ENCODE measurements at places on chromosomes 7 and 10.
A peak's percentile ranks its signal among the peaks of the same experiment; 100 is the strongest.

DNA sequence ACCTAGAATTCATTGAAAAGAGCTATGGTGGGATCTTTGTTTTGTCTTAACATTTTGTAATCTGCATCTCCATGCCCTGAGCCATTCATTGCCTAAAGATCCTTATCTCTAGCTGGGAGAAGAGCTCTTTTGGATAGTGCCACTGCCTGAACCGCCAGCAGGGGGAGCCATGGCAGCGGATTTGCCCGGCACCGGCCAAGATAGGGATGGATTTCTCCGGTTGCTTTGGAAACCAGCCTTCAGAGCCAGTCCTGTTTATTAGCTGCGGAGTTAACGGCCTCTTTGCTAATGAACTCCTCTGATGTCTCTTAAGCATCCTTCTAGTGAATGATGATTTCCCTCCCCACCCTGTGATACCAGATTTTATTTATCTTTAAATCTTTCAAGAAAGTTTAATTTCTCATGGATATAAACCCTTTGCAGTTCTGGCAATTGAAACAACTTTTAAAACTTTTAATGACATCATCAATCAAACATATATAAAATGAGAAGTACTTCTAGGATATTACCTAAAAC is 58.2 kb upstream of the LYZL2 start:
- peak; percentile 60 for DNase-seq

DNA sequence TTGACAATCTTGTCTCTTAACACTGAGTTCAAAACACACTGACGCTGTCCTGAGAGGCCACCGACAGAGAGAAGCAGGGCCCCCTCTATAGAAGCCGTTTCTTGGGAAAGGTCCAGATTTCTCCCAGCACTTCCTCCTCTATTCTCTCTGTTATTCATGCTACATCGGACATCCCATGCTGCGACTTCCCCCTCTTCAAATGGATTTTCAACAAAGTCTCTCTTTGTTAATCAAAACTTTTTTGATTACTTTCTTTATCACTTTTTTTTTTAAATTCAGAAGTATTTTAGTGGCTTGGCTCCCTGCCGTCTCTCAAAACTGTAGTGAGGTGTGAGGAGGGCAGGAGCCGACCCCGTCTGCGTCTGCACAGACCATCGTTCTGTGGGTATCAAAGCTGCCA is 298.9 kb upstream of the PITRM1 start:
- no peak for DNase-seq

DNA sequence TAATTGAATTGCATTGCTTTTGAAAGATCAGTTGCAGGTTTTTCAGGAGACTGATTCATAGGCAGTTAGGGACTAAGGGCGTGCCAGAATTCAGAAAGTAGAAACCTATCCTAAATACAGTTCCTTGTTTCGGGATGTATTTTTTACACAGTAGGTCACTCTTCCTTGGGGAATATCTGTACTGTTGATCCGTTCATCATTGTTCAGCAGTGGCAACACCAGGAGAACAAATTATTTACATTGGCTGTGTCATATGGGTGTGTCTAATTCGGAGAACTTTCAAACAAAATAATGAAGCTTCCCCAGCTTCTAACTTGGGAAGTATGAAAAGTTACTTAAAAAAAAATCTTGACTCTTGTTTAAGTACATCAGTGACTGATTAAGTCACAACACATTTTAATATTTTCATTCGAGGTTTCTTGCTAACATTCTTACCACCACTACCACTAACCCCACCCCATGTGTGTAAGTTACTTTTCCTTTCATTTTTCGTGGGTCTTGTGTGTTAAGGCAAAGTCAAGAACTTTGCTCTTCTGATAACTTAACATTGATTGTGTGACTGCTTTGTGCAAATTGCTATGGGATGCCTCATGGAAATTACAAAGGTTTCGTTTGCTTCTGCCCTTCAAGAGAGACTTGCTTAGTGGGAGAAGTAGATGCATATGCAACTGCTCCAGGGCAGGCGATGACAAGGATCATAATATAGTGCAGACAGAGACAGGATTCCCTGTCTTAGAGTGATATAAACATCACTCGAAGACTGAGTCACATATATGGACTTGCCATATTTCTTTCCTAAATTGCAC is 43.8 kb upstream of the RPA3 start:
- DNase-seq: peak; percentile 21

DNA sequence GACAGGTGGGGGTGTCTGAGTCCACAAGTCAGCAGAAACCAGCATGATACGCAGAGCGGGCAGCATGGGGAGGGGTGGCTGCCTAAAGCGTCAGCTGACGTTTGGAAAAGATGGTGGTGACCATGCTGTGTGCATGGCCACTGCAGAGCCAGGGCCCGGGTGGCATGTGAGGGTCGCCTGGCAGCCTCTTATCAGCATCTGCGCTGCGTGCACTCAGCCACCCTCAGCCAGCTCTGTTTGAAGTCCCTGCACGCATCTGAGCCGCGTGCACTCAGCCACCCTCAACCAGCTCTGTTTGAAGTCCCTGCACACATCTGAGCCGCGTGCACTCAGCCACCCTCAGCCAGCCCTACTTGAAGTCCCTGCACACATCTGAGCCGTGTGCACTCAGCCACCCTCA is 61.5 kb downstream of the WDR37 start:
- DNase-seq: no peak

- no peak for DNase-seq
Observed at GRCh38 chr10:86403183-86403797, 36.7 kb upstream of the GRID1 start.

DNA sequence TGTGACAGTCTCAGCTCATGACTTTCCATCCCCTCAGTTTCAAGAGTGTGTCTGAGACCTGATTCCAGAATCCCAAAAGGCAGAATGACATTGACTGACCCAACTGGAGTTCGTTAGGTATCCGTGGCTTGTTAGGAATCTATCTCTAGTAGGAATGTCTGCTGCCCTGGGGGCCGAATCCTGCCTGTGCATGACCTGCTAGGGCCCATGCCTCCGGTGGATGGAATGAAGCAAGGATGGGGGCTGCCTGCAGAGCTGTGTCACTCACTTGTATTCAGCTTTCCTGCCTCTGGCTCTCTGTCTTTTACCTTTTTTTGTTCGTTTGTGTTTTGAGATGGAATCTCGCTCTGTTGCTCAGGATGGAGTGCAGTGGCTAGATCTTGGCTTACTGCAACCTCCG is 129.5 kb downstream of the SDK1 start:
- no peak for DNase-seq

DNA sequence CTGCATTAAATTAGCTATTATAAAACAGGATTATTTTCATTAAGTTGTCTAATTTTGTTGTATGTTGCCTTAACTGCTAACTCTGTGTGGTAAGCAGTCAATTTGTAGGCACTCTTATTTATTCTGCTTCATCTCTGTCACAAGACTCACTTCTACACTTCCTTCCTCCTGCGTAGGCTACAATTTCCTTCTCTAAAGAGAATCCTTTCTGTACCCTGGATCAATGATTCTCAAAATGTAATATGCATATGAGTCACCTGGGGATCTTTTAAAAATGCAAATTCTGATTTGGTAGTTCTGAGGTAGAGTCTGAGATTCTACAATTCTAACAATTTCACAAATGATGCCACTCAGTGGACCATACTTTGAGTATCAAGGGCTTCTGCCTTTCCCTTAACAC is 4.4 kb upstream of the UBE2D1 start:
- no peak for DNase-seq

DNA sequence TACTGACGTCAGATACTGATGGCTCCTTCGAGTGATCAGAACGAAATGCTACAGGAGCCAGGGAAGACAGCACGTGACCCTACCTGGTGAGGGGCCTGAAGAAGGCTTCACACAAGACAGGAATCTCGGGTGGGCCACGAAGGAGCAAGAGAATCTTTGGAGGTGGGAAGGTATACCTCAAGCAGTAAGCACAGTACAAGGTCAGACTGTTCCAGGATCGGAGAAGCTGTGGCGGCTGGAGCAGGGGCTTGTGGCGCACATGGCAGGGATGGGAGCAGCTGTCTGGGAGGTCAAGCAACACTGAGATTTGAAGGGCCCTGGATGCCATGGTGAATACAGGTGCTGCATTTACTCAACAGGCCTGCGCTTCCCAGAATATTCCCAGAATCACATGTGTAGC is 45.4 kb downstream of the C10orf143 start:
- no peak for DNase-seq

GRCh38 chr7:70782796-70783195 is 349.1 kb upstream of the GALNT17 start:
- peak; percentile 48 for DNase-seq

DNA sequence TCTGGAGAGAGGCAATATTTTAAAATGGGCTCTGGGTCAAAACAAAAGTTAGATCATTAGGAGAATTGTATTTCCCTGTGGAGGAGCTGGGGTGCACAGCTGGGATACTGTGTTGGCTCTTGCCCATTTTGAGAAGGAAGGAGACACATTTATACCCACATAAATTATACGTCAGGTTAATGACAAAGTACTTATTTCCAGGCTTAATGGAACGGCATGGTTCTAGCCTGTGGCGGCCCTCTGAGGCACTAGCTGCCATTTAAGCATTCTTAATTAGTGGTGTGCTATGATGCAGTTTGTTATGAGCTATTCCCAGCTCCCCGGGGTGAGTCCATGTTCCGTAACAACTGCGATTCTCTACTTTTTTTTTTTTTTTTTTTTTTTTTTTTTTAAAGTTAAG is 193.5 kb downstream of the SEC23IP start:
- no peak for DNase-seq

DNA sequence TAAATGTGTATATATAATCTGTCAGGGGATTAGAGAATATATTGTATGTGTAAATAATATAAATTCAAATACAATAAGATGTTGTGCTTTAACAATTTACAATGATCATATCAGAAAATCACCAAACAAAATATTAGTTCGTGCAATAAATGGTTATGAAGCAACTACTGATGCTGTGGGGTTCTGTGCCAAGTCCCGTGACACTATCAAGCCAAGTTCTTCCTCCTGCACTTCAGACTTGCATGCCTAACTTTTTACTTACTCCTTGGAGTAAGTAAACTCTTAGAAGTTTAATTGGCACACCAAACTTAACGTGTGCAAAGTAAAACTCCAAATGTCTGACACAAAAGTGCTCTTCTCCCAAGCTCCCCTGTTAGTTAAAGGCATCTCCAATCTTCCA is 26.5 kb upstream of the TMEM254 start:
- DNase-seq: no peak

GRCh38 chr7:77504951-77505350 is 32.1 kb upstream of the PTPN12 start:
- peak; percentile 27 for DNase-seq

DNA sequence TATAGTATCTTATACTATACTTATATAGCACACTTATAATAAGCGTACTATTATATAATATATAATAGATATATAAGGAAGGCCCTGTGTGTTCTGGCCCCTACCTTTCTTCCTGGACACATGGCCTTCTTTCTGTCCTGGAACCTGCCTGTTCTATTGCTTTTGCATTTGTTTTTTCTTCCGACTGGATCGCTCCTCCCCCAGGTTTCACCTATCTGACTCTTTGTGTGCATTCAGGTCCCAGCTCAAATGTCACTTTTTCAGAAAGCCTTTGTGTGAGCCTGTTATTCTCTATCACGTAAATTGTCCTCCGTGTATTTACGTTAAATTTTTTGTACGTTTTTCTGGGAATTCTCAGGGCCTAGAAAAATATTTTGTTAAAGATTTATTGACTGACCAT is 2.9 kb upstream of the TRIM8 start:
- DNase-seq: no peak

DNA sequence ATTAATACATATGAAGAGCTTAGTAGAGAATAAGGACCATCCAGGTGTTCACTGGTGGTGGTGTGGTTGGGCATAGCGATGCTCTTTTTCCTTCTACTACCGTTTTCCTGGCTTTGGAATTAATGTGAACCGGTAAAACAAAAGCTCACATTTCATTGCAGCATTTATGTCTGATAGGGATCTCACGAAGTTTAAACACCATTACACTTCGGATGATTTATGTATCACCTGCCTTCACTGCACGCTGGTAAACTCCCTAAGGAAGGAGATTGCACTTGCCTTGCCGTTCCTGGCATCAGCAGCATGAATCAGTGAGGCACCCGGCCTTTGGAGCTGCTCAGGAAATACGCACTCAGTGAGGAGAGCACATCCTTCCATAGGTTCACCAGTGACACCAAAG is 47.5 kb downstream of the WIPF3 start:
- DNase-seq: no peak

Data from globus pallidus (tissue), 1 donor.